ENCODE measurements at places on chromosomes 7 and 10. TPM values are rescaled to one million over a fixed set of nuclear protein-coding genes. Genes with fewer than 3 reads are reported as not detected.

GRCh38 chr10:29266641-29267040, 22.2 kb upstream of the LYZL1 start:
- DNase-seq, result no peak

Gene ASAH2
- 4.3 TPM for polyA plus RNA-seq

GRCh38 chr10:17038627-17039026, 91.0 kb downstream of the CUBN start:
- DNase-seq, result no peak

DNA sequence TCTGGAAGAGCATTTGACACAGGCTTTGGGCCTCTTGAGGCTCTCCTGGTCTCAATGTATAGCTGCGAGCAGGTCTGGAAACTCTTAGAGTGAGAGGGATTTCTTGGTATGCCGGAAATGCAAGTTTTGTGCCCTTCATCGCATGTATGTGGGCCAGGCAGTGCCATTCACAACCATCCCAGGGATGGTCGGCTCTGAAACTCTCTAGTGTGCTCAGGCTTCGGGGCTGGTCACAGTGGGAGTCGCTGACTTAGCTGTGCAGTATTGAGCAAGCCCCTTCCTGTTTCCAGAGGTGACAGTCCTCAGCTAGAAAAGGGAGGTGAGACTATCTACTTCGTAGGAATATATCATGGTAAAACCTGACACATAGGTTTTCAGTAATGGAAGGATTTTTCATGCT, 2.0 kb upstream of the AOAH start:
- DNase-seq, result no peak
